ENCODE measurements at places on chromosomes 16 and 17. TPM values are rescaled to one million over a fixed set of nuclear protein-coding genes. Genes with fewer than 3 reads are reported as not detected.
A peak's percentile ranks its signal among the peaks of the same experiment; 100 is the strongest.

The ACSM3 gene
- 13.3 TPM for polyA plus RNA-seq

The GLP2R gene
- polyA plus RNA-seq, result 0.07 TPM

GRCh38 chr17:39813631-39814030 lies 50.5 kb downstream of the IKZF3 start:
- no peak for DNase-seq

DNA sequence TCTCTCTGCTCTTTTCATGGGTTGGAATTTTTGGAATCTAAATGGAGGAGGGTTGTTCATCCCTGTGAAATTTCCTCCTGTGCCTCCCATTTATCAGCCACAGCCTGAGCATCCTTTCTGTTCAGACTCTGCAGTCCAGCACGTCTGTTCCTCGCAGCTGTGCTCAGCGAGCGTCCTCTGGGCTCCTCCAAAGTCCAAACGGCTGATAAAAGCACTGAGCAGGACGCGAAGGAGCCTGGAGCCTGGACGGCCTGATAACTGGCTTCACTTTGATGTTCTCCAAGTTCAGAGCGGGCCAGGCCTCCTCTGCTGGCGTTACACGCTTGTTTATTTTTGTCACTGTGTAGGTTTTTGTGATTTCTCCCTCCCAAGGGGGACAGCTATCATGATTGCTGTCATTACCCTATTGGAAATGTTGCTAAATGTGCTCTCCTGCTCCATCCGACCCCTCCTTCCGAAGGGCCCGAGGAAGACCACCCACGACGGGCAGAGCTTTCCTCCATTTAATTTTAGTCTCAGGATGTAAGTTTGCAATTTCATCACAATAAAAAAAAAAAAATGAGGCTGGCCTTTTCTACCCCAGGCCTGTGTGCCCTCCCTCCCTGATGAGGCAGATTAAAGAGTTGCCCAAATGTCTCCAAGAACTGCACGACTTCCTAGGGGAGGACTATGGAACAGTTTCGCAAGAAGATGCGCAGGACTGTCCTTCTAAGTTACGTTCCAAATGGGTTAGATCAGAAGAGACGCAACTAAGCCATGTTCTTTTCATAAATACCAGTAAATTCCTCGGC lies 290.5 kb upstream of the FOXF1 start:
- DNase-seq, result no peak

- DNase-seq, result peak; percentile 67
These were observed 11.5 kb downstream of the FLII start for GRCh38 chr17:18246880-18247612.

GRCh38 chr17:44074911-44075285 lies 4.4 kb downstream of the G6PC3 start:
- DNase-seq, result peak; percentile 30

GRCh38 chr16:56919099-56919800 lies 12.7 kb upstream of the HERPUD1 start:
- DNase-seq, result no peak

DNA sequence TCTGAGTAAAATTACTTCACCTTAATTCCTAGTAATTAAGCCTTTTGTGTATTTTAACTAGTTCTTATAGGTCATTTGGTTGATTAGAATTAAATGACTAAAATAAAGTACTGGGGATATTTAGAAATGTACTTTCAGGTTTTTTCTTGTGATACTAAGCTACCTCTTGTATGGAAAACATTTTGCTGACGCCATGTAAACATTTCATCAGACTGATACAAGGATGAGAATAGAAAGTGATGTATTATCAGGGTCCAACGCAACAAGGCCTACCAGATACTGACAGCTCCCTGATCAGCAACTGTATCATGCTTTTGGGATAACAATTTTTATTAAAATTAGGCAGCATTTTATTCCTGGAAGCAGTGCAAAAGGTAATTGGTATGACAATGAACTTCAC lies 1.7 kb downstream of the SMARCE1 start:
- no peak for DNase-seq
